ENCODE measurements at places on chromosomes 12 and 14.
A peak's percentile ranks its signal among the peaks of the same experiment; 100 is the strongest.

DNA sequence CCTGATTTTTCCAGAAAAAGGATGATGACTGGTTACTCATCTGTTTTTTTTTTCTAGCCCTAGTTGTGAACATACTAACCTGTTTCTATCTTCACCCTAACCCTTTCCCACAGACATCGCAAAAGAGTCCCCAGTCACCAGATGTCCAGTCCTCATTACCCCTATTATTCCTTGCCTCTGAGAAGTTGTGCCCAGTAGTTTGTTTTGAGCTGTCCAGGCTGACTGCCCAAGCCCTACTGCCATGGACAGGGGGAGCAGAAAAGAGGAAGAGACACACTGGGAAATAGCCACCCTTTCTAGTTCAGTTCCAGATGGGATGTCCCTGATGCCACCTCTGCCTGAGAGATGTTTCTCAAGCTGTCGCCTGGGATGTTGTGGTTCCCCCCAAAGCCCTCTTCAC, 13.8 kb upstream of the CELA1 start:
- no peak for DNase-seq

- DNase-seq, result no peak
Measured at GRCh38 chr12:11829764-11830194, 180.3 kb downstream of the ETV6 start.

GRCh38 chr14:87443787-87444186, 549.2 kb downstream of the GALC start:
- no peak for DNase-seq

- no peak for DNase-seq
Measured at GRCh38 chr14:81219759-81220579, 790 bp downstream of the GTF2A1 start.

DNA sequence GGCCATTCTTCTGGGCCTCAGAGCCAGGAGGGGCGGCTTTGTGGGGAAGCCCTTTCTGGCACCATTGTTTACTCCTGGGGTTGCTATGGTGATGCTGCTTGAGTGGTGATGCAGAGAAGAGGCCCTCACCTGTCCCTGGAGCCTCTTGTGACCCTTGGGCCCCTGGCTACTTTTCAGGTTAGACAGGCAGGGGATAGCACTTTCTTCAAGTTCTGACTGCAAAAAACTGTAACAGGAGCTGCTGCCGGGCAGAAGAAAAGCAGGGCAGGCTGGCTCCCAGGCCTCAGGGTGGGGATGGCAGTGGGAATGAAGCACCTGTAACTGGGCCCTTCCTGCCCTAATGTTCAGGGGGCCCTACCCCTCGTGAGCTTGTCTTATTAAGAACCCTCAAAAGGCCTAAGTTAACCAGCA, at the start of gene TEX52:
Gene TEX52 (minus strand): TSS at position 19 of the 411 bp plus-strand sequence. CDS start 13 bp downstream, at position 6.
- DNase-seq, result no peak

- DNase-seq, result peak; percentile 10
Measured at GRCh38 chr14:101862177-101862576, 100.7 kb downstream of the PPP2R5C start.

GRCh38 chr12:23795494-23795893, 154.0 kb downstream of the SOX5 start:
- DNase-seq, result no peak

DNA sequence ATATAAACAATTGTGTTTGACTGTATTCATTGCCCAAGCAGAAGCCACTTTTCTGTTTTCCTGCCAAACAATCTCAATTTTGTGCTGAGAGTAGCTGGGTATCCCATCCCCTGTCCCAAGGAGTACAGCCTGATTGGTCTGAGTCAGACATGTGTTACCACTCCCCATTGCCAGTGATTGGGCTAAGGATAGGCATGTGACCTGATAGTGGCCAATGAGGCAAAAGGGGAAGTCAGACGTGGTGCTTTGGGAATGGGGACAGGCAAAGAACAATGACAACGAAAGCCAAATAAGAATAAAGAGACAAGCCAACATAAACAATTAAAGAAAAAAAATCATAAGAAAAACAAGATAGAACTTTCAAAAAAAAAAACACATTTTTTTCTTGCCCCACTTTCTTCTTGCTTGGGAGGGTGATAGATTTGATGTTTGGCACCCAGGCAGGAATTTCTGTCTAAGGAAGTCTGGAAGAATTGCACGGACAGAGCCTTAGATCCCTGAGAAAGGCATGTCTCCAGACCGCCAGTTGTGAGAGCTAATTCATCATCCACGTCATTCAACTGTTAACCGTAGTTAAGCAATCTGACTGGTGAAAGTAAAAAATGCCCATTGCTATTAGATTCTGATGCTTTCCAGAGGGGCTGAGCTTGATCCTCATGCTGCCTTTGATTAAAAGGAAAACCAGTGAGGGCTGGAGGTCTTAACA, 626.6 kb upstream of the TMEM132C start:
- no peak for DNase-seq

DNA sequence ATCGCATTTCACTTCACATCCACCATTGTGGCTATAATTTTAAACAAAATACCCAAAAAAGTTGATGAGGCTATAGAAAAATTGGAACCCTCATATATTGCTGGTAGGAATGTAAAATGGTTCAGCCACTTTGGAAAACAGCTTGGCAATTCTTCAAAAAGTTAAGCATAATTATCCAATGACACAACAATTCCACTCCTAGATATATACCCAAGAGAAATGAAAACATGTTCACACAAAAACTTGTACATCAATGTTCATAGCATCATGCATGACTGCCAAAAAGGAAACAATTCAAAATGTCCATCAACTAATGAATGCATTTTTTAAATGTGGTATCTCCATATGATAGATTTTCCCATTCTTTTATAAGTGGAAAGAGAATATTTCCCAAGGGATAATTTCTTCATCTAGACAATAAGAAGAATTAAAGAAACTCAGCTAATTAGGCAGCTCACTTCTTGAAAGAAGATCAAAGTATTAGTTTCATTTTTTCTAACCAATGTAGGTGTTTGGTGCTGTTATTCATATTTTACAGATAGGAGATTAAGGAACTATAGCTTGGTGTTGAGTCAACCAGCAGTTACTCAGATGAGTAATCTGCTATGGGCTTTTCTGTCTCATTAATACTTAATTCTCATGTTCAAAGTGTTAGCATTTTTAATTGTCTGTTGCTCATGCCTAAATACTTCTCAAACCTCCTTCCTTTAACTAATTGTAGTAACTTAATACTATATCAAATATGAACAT, 32.8 kb downstream of the YEATS4 start:
- peak; percentile 31 for DNase-seq

- no peak for DNase-seq
Measured at GRCh38 chr12:94831081-94831751, 172.3 kb downstream of the NDUFA12 start.

DNA sequence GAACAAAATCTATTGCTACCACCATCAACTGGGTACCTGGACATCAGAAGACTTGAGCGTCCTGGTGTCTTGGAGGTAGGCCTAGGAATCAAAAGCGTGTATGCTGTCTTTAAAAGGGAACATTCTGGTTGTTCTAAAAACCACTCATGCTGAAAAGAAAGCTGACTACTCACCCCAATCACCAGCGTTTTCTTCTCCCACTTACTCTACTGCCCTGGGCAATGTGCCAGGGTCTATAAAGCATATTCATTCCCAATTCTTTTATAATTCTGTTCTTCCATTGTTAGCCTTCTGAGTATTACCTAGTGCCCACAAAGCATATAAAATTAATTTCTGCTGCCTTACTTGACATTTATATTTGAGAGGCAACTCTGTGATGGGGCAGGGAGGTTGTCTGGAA, 133.4 kb downstream of the KCNA5 start:
- no peak for DNase-seq

DNA sequence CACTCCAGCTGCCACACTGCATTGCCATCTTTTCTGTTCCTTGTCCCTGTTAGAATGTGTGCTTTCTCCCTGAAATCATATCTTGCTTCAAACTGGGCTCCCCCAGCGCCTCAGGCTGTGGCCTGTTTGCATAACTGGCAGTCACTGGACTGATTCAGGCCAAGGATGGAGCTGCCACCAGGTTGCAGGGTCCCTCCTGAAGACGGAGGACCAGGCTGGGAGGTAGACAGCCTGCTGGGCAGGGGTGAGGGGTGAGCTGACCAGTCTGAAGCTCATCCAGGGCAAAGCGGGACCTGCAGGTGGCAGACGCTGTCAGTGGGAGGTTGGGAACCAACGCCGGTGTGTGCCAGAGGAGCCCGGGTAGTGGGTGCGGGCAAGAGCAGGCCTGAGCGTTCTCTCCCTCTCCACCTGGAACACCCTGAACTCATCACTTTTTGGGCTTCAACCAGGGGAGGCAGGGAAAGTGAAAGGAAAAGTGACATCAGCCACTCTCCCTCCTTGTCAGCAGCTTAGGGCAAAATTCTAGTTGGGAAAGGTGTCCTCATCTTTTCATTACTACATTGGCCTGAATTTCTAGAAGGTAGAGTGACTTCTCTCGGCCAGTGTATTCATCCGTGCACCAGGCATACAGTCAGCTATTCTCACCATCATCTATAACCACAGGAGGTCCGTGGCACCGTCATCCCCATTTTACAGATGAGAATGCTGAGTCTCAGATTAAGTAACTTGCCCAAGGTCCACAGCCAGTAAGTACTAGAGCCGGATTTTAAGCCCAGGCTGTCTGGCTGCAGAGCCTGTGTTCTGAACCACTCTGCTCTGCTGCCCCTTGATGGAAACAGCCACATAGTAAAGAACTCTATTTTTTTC, 219.1 kb downstream of the SLC41A2 start:
- no peak for DNase-seq

DNA sequence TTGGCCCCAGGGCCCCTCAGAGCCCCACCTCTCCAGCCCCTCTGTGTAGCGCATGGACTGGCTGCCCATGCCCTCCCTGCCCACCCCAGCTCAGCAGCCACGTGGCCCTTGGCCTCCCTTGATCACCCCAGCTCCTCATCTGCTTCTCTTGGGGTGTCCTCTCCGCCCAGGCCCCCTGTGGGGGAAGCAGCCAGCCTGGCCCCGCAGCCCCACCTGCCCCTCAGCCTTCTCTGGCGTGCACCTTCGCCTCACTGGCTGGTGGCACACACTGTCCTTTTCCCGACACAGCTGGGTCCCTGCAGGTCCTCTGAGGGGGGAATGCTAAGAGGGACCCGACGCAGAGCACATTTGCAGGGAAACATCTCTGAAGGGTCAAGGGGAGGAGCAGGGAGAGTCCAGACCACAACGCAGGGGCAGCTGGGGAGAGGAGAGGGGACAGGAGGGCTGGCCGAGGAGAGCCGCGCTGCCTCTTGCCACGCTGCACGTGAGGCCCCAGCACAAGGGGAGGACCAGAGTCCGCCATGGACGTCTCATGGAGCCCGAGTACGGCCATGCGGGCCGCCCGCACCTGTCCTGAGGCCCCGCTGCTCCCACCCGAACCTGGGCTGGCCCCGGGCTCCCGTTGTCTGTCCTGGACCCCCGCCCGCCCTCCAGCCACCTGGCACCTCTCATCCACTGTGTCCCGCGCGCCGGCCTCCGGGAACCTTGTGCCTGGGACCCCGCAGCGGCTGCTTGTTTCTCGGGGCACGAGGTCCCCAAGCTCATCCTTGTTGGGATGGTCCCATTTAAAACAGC, 36.1 kb downstream of the PACS2 start:
- DNase-seq, result no peak

- no peak for DNase-seq
Measured at GRCh38 chr12:117583677-117584225, 222.3 kb upstream of the NOS1 start.

DNA sequence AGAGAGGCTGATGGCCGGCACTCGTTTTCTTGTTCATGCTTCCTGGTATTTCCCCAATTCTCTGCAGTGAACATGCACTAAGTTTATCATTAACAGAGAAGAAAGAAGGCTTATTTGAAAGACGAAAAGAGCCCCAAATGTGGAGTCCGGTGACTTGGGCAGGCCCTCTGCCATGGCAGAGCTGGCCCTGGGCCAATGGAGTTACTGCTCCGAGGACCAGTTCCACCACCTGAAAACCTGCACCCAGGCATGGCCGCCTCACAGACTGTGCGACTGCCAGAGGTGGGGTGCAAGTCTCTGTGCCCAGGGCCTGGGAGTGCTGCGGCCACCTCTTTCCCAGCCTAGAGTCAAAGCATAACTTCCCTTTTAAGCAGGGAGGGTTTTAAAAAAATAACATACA, 24.9 kb downstream of the DEGS2 start:
- no peak for DNase-seq

GRCh38 chr12:20367583-20368113, 689 bp upstream of the PDE3A start:
- no peak for DNase-seq

DNA sequence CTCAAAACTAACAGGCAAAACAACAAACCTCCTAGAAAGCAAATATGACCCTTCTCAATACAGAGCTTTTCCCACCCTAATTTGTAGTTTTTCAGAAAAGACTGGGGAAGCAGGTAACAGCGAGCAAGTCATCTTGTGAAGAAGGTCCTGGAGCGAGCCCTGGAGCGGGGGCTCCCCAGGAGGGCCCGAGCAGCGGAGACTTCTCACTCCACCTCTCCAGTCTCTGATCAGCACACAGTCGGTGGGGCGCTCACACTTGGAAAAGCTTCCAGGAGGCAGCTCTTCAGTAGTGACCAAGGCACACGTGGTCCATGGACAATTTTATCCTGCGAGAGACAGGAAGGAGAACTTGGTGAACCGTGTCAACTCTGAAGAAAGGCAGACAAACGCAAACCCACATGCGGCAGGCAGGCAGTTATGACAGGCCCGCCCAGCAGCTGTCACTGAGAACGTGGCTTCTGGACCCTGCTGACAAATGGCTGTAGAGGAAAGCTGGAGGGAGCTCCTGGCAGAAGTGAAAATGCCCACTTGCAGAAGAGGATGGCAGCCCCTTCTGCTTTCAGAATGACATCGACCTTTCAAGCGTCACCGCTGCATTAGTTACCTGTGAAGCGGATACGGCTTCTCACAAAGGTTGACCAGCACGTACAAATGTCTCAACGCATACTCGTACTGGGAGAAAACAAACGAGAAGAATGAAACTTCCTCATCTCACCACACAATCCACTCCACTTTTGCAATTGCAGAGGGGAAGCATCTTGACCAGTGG, 44.2 kb downstream of the LGMN start:
- DNase-seq, result no peak

GRCh38 chr14:87566991-87567390, 426.0 kb downstream of the GALC start:
- DNase-seq, result no peak

- DNase-seq, result no peak
Measured at GRCh38 chr14:78968265-78968664, 798.1 kb downstream of the NRXN3 start.

- no peak for DNase-seq
Measured at GRCh38 chr12:96064271-96064670, 28.9 kb upstream of the LTA4H start.

Measured in RKO (cell line).